Right lung (tissue), 10 donors: ENCODE measurements at places on chromosomes 2 and 18.

- DNase-seq = no peak
Measured at GRCh38 chr2:189570570-189571031, 10.0 kb downstream of the SLC40A1 start.

DNA sequence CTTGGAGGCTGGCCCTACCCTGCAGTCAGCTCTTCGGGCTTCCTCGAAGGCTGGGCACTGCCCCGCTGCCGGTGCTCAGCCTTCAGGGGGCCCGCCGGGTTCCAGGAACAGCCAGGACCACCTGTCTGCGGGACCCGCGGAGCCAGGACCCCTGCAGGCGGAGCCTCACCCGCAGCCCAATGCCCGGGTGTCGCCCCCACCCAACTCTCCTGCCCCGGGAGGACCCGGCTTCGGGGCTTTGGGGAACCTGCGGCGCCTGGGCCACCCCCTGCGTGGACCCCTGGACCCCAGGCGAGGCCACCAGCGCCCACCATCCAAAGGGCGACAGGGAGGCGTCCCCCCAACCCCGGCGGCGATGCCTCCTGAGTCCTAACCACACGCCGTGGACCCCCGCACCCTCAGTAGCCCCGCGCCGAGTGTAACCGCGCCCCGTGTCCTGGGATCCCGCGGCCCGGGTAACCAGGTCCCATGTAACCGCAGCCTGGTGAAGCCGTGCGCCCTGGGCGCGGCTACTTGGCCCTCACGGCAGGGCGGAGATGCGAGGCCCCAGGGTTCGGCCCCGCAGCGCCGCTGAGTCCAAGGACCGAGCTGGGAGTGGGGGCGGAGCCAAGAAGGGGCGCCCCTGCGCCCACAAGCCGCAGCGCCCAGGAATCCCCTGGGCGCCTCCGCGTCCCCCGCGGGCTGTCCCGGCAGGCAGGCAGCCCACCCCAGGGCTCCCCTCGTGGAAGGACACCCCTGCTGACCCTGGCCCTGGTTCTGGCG lies 11.0 kb upstream of the UBE2F start:
- no peak for DNase-seq

GRCh38 chr2:163370169-163370886 lies 365.5 kb downstream of the FIGN start:
- no peak for DNase-seq

DNA sequence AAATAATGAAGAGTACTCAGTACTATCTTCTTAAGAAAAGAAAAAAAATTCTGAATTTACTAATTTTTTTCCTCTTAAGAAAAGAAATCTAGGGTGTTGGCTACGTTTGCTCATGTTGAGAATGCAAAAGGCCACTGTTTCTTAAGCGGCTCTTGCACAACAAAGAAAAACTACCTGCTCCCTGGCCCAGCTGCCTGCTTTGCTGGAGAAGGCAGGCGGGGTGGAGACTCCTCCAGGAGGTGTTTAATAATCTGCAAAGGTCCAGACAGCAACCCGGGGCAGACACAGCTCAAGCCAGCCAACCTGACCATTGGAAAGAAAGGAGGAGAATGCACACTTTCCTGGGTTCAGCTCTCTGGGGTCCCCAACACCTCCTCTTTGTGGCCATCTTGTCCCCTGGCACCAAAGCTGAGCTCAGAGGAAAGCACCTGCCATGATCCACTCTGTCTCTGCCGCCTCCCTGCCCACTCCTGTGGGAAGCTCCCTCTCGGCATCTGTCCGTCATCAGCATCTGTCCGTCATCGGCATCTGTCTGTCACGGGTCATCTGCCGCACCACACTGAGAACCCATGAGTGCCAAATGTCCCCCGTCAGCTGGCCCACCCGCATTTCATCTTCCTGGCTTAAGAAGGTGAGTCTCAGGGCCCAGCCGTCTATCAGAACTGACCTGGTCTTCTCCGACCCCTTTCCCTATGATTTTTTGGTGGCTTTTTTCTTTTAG lies 11.9 kb downstream of the ZNF516 start:
- DNase-seq = no peak

- DNase-seq = no peak
Measured at GRCh38 chr18:54787616-54788015, 40.7 kb upstream of the RAB27B start.

GRCh38 chr2:220708366-220708765 lies 863.7 kb downstream of the EPHA4 start:
- no peak for DNase-seq

GRCh38 chr2:190407246-190407661 lies 901 bp upstream of the MFSD6 start:
- DNase-seq = no peak

GRCh38 chr2:98348066-98348561 lies 1.9 kb downstream of the CNGA3 start:
- DNase-seq = no peak

GRCh38 chr2:196160946-196161345 lies 10.4 kb downstream of the STK17B start:
- DNase-seq = no peak

DNA sequence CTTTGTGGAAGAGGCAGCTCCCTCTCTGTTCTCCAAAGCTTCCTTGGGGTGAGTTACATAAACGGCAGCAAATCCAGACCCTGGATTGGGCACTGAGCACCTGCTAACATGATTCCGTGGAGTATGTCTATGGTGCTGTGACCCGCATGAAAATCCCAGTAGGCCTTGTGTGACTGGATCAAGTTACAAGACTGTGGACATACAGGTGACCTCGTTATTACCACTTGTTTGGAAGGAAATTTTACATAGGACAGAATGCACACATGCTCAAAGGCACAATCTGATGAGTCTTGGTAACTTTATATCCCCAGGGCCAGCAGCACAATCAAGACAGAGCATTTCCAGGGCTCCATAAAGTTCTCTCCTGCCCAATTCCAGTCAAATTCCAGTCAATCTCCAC lies 120.2 kb upstream of the OTOS start:
- no peak for DNase-seq

DNA sequence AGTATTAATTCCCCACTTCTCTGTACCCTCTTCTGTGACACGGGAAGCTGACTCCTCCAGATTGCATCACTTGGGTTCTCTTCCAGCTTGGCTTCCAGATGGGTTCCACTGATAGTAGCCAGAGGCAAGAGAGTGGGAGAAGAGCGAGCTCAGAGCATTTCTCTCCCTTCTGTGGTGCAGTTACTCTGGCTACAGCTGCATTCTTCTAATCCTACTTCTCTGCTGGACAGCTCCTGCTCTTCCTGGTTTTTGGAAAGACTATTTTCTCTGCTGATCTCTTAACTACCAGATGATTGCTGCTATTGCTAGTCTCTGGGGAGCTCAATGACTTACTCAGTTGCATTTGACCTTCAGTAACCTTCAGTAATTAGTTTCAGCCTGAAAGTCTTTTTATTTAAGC lies 187.5 kb upstream of the MAP2 start:
- DNase-seq = no peak

DNA sequence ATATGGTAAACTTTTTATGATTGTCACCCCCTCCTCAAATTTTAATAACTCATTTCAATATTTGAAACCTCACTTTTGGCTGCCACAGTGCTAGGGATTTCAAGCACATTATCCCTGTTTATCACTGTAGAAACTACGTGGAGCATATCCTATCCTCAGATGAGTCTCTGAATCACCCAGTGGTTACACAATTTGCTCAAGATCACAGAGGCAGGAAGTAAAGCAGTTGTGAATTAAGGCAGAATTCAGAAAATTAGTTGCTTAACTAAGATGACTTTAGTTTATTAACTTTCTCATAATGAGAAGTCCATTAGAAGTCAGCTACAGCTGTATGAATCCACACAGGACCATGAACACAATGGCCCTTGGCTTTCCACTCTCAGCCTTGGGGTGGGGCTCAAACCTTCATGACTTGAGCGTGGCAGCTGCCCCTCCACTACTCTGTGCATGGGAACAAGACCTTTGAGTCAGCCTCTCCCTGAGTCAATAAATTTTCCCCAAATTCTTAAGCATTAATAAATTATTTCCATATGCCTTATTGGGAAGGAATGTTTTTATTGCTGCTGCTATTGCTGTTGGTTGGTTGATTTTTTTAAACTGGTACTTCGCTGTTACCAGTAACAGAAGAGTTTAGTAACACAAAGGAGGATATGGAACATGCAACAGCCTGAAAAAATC lies 369.0 kb downstream of the CBLN2 start:
- no peak for DNase-seq

- no peak for DNase-seq
Measured at GRCh38 chr2:216391401-216391800, 19.1 kb upstream of the MARCHF4 start.
